Ascending aorta (tissue), 2 donors: ENCODE measurements at places on chromosomes 13 and 19.
A peak's percentile ranks its signal among the peaks of the same experiment; 100 is the strongest.

- peaks cover 9% of the 10 kb centered on the region for H3K36me3 ChIP-seq
- H3K27me3 ChIP-seq, result no peaks in the 10 kb centered on the region
- peaks cover 62% of the 10 kb centered on the region for H3K4me1 ChIP-seq
- H3K27ac ChIP-seq, result peak overlapping the region; percentile 90
- no peak for DNase-seq
These were observed 7.2 kb downstream of the ZBTB7A start for GRCh38 chr19:4059453-4059871.

- H3K4me1 ChIP-seq, result no peaks in the 10 kb centered on the region
- DNase-seq, result no peak
- H3K27ac ChIP-seq, result no peak overlapping the region
- H3K4me3 ChIP-seq, result no peak overlapping the region
- no peaks in the 10 kb centered on the region for H3K27me3 ChIP-seq
These were observed 146.0 kb upstream of the GPC6 start for GRCh38 chr13:93080587-93080986.

- no peaks in the 10 kb centered on the region for H3K4me1 ChIP-seq
- DNase-seq, result no peak
- H3K36me3 ChIP-seq, result no peaks in the 10 kb centered on the region
- H3K4me3 ChIP-seq, result no peak overlapping the region
- H3K27ac ChIP-seq, result no peak overlapping the region
These were observed 36.7 kb upstream of the DOCK9 start for GRCh38 chr13:99014522-99014921.

- H3K27me3 ChIP-seq, result no peaks in the 10 kb centered on the region
- DNase-seq, result no peak
- no peak overlapping the region for H3K27ac ChIP-seq
- peaks cover 89% of the 10 kb centered on the region for H3K36me3 ChIP-seq
- H3K4me1 ChIP-seq, result no peaks in the 10 kb centered on the region
These were observed 9.7 kb downstream of the YJU2 start for GRCh38 chr19:4256563-4256962.

- no peaks in the 10 kb centered on the region for H3K36me3 ChIP-seq
- H3K4me1 ChIP-seq, result no peaks in the 10 kb centered on the region
- peaks cover under 1% of the 10 kb centered on the region for H3K27me3 ChIP-seq
These were observed 9.2 kb downstream of the GJA3 start for GRCh38 chr13:20151612-20152011.

DNA sequence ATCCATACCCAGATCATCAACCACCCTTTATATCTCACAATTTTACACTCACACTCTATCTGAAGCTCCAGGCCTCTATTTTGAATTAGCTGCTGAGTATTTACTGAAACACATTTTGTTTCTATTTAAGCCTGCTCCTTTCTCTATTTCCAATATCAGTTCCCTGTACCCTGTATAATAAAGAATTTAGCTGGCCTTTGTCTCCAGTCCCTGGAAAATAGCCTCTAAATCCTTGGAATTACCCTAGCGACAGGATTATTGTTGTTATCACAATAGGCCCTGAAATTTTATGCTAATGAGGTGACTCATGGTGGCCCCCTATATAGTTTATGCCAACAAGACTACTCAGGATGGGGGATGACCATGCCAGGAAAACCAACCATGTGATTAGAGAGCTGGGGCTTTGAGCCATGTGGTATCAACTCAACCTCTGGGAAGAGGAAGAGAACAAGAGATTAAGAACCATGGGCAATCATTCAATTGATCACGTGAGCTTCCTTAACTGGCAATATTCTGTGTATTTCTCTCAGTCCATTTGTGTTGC lies 72.7 kb downstream of the KATNAL1 start:
- no peak overlapping the region for H3K27ac ChIP-seq
- no peak overlapping the region for H3K4me3 ChIP-seq
- H3K27me3 ChIP-seq, result no peaks in the 10 kb centered on the region
- peaks cover 13% of the 10 kb centered on the region for H3K36me3 ChIP-seq
- no peaks in the 10 kb centered on the region for H3K4me1 ChIP-seq
- DNase-seq, result no peak
